ENCODE measurements at places on chromosomes 2 and 18.

DNA sequence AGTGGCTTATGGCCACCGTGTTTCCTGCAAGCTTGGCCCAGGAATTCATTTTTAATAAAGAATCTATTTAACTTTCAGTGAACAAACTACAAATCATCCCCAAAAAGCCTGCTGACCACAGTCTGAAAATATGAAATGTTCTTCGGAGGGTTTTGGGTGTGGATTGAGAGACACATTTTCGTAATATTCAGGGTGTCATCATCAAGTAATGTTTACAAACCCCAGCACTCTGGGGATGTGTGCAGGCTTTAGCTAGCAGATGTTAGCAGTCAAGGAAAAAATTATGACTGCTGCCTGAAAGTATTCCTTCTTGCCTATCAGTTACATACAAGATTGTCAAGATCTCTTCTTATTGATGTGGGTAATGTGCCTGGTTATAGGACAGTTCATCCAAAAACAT lies 143.9 kb upstream of the FN1 start:
- DNase-seq, result no peak

DNA sequence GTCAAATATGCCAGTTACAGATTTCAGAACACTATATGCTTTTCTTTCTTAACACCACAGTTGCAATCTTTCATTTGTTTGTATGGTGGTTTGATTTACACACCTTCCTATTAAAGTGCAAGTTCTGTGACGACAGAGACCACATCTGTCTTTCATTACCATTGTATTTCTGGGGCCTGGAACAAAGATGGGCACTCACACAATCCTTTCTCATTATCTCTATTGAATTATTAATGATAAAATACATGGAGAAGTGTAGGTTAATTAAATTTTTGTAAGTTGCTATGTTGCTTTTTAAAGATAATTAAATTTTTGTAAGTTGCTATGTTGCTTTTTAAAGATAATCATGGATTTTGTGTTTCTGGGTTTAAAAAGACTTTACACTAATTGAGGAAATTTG lies 79.9 kb downstream of the KCTD18 start:
- no peak for DNase-seq

DNA sequence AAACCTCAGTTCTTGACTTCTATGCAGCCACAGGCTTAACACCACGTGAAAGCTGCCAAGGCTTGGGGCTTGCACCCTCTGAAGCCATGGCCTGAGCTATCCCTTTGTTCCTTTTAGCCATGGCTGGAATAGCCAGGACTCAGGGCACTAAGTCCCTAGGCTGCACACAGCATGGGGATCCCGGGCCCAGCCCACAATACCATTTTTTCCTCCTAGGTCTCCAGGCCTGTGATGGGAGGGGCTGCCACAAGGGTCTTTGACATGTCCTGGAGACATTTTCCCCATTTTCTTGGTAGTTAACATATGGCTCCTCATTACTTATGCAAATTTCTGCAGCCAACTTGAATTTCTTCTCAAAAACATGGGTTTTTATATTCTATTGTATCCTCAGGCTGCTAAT lies 619.1 kb downstream of the NYAP2 start:
- DNase-seq, result no peak

DNA sequence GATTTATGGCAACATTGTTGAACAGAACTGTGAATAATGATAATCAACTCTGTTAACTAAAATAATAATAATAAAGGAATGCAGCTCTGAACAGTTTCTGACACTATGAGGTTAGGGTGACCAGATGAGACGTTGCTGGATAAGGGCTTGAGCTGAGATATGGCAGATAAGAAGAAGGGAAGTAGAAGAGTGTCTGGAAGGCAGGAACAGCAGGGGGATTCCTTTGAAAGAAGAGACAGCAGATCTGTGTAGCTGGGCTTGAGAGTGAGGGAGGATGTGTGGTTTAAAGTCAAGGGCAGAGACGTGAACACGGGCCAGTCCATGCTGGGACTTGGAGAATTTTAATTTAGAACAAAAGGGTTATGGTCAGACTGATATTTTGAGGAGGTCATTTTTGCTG lies 273.1 kb upstream of the SLC14A2 start:
- no peak for DNase-seq

DNA sequence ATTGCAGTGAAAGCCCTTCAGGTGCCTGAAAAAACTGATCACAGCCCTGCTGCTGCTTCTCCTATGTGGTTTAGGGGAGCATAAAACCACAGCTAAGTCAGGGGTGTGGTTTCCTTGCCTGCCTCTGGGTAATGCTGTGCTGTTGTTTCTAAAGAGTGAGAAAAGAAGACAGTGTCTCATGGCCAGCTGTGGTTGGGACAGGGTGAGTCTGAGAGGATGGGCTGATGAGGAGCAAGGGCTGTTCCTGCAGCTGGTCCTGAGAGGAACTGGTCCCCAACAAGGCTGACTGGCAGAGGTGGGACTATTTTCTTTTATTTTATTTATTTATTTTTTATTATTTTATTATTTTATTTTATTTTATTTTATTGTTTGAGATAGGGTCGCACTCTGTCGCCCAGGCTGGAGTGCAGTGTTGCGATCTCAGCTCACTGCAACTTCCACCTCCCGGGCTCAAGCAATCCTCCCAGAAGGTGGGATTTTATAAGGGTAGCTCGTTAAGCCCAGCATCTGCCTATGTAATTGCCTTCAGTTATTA lies 236.7 kb downstream of the FHOD3 start:
- no peak for DNase-seq

GRCh38 chr2:177921726-177922125 lies 150.9 kb downstream of the PDE11A start:
- no peak for DNase-seq

DNA sequence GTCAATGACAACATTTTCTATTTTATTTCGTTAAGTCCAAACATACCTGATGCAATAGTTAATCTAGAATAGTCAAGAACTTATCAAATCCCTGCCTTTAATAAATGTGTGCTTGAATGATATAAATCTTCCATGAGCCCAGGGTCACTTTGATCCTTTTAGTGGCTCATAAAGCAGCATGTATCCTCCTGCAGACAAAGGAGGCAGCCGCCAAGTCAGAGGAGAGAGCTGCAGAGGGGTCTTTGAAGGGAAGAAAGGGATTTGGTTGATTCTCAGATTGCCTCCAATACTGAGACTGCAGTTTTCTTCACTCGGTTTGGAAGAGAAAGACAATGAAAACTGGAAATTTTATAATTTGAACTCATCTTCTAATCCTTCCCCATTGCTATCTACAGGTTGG lies 378.4 kb upstream of the PIK3C3 start:
- DNase-seq, result no peak

DNA sequence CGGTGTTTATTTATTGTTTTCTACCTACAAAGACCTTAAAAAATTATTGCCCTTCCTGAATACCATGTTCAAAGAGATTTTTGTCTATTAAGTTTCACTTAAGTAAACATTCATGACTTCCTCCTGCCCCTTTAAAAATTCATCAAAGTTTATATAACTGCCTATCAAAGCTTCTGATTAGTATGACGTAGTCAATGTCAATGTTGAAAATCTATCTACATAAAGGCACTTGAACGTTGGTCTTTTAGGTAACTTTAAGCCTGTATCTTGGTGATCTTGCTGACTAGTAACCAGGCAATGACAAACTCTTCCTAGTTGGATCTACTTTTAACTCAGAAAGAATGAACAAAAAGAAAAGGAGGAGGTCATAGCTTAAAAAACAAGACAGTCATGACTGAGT lies 97.2 kb downstream of the MAIP1 start:
- DNase-seq, result no peak

- no peak for DNase-seq
Measured at GRCh38 chr2:96895746-96896651, 26.1 kb upstream of the SEMA4C start.

DNA sequence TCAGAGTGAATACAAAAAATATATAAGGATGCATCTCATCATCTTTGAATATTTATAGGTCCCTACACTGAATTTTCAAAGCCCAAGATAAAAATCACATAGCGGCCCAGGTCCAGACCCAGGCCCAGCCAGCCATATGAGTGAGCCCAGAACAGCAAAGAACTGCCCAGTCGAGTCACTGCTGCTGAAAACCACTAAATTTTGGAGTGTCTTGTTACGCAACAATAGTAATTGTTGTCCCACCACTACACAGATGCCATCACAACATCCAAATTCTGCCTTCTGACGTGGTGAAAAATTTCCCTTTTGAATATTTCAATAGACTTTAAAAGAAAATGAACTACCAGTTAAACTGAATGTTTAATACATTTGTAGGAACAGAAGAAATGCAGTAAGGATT lies 5.7 kb downstream of the C18orf32 start:
- DNase-seq, result no peak

DNA sequence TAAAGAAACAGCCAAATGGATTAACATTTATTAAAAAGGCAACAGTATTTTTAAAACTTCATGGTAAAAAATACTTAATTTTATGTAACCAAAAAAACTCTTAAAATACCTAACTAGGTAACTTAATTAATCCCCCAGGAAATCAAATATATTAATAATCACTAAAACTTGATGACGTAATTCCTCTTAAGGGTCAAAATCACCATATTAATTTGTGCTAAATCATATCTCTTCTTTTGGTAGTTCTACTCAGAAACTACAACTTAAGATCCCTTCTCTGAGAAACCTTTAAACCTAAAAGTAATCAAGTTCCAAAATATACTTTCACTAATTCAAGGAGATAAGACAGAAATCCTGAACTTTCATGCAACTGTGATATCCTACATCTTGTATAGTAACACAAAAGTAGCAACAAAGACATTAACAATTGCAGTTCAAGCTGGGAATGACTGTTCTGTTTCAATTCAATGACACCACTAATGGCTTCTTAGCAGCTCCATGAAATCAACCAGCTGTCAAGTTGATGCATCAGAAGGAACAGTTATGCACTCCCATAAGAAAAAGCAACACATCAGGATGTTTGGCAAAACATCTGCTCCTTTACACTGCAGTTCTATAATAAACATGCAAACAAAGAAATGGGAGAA lies 4.0 kb downstream of the BAZ2B start:
- no peak for DNase-seq

GRCh38 chr2:73083886-73084800 lies 12.6 kb upstream of the SFXN5 start:
- DNase-seq, result no peak

- DNase-seq, result no peak
Measured at GRCh38 chr18:7512348-7512747, 54.8 kb upstream of the PTPRM start.

GRCh38 chr2:227482638-227483340 lies 10.8 kb downstream of the AGFG1 start:
- DNase-seq, result no peak

GRCh38 chr18:80170395-80171053 lies 61.5 kb downstream of the ADNP2 start:
- no peak for DNase-seq

DNA sequence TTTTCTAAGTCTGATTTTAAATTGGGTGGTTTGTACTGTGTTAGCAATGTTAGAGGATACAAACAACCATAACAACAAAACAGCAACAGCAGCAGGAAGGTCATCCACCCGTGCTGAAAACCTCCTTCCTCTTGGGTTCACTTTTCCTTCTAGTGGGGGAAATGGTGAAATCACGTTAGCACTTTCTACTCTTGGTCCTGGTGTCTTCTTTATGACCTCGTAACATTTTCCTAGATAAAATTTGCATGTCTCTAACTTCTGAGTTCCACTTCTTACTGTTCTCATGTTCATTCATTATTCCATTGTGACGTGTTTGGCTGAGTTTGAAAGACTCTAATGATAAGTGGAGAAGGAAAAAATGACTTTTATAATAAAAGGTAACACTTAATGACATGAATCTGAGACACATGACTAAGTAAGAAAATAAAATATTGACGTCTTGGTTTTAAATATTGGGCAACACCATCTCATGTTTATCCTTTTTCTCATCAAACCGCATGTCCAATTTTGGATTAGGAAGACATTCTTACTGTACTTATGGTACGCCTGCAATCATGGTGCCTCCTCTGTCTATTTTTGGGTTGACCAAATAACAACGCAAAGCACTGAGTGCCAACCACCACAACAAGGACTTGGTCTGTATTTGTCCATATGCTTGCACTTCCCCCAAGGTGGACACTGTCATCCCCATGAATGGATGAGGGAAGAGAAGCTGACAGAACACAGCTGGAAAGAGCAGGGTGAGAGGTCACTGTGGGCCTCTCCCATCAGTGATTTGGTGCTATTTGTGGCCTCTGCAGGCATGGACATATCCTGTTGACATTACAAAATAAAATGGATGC lies 25.7 kb upstream of the IL1R1 start:
- no peak for DNase-seq

GRCh38 chr2:208320686-208321085 lies 54.6 kb downstream of the PIKFYVE start:
- no peak for DNase-seq

DNA sequence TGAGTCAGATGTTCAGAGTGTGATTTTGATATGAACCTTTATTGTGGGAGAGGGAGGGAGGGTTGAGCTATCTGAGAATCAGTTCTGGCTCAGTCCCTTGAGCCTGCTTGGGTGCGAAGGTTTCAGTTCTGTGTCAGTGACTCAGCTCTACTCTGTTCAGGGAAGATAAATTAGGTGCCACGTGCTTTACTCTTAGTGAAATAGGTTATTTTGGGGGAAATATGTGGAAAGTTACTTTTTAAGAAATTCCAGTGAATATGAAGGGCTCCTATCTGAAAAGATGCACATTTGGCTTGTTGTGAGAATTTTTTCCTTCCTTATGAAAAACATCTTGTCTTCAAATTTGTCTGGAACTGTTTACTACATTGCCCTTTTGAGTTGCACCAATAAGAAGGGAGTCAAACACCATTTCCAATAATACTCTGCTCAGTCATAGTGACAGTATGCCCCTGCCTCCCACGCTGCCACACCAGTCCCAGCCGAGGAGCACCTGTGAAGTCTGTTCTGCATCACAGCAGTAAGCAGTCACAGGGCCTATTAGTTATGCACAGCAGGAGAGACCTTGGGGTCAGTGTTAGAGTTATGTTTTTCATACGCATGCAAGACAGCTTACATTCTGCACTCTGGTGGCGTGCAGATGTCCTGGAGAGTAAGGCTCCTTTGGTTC lies 32.8 kb upstream of the DNAH7 start:
- DNase-seq, result peak; percentile 54

DNA sequence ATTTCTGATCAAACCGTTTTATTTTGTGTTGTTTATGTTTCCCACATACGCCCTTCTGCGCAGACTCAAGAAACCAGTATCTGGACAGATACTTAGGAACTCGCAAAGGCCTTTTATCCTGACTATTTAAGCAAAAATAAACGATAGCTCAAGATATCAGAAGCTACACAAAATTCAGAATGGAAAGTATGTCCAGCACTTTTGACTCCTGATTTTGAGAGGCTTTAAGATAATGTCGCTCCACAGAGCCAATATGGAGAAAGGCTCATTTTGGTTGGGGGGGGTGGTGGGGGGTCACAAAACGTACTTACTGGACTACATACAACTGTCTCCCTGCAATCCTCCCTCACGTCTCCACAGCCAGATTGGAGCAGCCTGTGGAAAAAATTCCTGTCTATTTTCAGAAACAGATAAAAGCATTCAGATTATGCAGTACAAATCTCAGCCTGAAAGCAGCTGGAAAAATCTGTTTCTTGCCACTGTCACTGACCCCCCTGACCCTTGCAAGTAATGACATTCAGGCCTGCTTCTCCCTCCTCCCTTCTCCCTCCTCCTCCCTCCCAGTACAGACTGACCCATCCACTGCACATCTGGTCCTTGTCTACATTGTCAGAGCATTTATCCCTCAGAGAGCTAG lies 34.9 kb upstream of the LCLAT1 start:
- DNase-seq, result no peak

- DNase-seq, result no peak
Measured at GRCh38 chr2:237073552-237073951, 12.1 kb upstream of the COPS8 start.

GRCh38 chr2:10035053-10035422 lies 8.3 kb upstream of the KLF11 start:
- DNase-seq, result no peak
